ENCODE measurements at places on chromosomes 13 and 19. TPM values are rescaled to one million over a fixed set of nuclear protein-coding genes. Genes with fewer than 3 reads are reported as not detected.

OVOL3 gene
- not detected for total RNA-seq

- no peak for DNase-seq
Measured at GRCh38 chr19:40417643-40417981, 4.4 kb upstream of the PRX start.

DNA sequence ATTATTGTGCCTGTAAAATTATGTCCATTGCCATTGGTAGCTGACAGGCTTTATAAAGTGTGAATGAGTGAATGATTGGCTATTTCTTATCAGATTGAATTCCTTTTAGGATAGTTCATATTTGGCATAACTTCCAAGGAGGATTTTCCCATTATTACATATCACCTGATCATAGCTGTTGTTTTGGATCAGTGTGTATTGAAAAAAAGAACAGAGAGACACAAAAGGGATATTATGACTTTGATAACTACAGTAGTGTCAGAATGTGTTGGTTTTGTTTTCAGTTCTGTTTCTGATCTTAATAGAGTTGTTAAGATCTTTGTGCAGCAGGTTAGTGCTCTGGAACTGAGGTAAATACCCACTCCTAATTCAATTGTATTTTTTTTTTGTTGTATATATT lies 103.8 kb downstream of the LRCH1 start:
- peak; percentile 67 for DNase-seq

- DNase-seq = no peak
Measured at GRCh38 chr13:61277088-61277487, 138.6 kb downstream of the PCDH20 start.

GRCh38 chr19:46704379-46705076 lies 12.4 kb downstream of the PRKD2 start:
- peak; percentile 55 for DNase-seq

OR10H4 gene
- not detected for total RNA-seq

ASPDH gene
- not detected for total RNA-seq

DNA sequence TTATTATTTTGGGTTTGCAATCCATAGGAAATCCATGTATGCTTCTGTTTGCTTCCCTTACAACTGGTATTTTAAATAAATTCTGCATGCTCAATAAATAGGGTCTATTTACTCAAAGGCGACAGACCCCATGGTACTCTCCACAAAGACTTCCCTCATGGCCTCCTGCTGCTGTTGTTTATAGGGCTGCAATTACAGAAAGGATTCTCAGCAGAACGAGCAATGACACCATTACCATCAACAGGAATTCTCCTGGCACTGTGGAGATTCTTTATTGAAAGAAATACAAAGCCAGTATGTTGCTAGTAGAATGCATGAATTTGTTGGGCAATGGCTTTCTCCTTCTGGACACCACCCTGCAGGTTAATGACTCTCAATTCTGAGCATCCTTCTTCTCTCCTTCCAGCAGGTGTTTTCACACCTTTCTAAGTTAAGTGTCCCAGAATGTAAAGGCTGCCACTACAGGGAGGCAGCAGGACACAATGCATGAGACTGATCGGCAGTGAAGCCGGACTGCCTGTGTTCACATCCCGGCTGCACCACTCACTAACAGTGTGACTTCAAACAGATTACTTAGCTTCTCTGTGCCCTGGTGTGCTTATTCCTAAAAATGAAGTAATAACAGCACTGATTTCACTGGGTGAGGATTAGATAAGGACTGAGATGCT lies 360.2 kb downstream of the DNAJC15 start:
- DNase-seq = no peak

DNA sequence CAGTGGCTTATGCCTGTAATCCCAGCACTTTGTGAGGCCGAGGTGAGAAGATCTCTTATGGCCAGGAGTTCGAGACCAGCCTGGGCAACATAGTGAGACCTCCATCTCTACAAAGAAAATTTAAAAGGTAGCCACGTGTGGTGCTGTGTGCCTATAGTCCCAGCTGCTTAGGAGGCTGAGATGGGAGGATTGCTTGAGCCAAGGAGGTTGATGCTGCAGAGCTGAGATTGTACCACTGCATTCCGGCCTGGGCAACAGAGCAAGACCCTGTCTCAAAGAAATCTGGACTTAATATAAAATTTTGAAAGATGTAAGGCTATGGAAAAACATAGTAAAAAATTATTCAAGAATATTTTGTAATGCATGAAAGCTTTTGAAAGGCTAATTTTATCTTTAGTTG lies 65.3 kb upstream of the RNF113B start:
- no peak for DNase-seq

DNA sequence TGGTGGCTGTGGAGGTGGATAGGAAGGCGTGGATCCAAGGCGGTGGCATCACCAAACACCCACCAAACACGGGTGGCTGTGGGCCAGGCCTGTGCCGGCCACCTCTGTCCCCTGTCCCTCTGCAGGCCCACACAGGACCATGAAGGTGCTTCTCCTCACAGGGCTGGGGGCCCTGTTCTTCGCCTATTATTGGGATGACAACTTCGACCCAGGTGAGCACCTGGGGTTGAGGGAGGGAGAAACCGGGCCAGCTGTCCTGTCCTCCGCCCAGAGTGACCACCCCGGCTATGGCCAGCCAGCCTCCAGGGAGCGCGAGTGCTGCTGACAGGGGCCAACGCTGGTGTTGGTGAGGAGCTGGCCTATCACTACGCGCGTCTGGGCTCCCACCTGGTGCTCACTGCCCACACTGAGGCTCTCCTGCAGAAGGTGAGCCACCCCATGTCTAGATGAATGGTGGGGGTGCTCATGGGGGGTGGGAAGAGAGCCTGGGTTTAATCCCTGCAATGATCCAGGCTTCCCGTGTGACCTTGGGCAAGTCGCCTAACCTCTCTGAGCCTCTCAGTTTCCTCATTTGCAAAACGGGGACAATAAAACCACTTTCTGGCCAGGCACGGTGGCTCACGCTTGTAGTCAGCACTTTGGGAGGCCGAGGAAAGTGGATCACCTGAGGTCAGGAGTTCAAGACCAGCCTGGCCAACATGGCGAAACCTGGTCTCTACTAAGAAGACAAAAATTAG lies 4.0 kb downstream of the HSD11B1L start:
- no peak for DNase-seq

DNA sequence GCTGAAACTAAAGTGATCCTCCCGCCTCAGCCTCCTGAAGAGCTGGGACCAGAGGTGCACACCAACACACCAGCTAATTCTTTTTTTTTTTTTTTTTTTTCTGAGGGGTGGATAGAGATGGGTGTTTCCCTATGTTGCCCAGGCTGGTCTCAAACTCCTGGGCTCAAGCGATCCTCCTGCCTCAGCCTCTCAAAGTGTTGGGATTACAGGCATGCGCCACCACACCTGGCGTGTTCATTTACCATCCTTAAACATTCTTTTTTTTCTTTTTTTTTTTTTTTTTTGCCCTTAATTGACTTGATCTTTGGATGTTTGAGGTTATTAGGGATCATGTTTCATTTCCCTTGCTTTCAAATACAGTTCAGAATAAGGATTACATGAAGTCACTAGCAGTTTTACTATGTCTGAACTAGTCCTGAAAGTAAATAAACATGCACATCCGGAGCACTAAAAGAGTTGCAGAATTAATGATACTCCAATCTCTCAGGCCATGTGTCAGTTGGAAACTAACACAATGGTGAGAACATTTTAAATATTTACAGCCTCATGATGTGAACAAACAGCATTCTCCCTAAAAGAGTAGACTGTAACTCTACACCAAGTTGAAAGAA lies 10.2 kb downstream of the UTP14C start:
- DNase-seq = no peak

- peak; percentile 89 for DNase-seq
Measured at GRCh38 chr13:75368167-75368566, 113.8 kb downstream of the TBC1D4 start.

VWA8 gene
- total RNA-seq = 6.8 TPM

KCNN1 gene
- 0.25 TPM for total RNA-seq

DNA sequence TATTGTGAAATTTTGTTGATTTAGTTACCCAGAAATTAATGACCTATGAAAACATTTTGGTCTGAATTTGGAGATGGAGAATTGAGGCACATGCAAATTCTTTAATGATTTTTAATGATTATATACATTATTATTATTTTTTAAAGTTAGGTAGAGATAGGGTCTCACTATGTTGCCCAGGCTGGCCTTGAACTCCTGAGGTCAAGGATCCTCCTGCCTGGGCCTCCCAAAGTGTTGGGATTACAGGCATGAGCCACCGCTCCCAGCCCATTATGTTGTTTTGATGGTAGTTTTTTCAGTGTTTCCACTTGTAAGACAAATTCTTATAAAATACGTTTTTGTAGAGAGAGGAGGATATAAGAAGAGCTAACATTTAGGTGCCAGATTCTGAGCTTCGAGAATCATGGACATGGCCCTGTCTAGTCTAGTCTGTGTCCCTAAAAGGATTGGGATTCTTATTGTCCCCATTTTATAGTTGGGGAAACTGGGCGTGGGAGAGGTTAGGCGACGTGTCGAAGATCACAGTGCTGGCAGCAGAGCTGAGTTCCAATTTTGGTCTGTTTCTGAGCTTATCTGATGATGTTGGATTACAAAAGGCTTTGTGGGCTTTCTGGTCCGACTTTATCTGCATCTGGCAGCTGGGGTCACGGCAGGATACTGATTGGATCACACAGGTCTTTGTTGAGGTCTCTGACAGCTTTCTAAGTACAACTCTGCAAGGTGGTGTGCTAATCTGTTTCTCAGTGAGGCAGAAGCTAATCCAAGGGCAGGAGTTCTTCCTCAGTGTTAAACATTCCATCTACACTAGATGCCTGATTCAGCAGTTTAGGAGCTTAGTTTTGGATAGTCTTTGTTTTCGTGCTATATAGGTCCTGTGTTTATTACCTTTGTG lies 7.5 kb upstream of the WDR88 start:
- DNase-seq = no peak

ZNF69 gene
- total RNA-seq = 5.0 TPM

GRCh38 chr19:10295847-10296591 lies 6.3 kb downstream of the ICAM5 start:
- no peak for DNase-seq

DNA sequence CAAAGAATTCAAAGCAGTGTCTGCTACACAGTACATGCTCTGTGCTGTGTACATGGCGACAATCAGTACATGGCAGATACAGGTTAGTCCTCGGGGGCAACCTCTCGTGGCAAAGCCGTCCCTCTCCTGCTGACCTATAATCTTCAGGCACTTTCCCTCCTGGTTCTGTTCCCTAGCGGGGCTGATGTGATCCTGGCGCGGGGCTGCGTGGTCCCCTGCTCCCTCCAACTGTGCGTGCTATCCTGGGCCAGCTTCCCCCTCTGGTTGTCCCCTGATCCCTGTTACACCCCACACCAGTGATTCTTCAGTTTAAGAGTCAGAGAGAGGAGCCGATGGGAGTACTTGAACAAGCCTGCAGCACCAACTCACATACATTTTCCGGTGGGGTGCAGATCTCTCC lies 12.1 kb downstream of the MAG start:
- DNase-seq = no peak

- DNase-seq = peak; percentile 98
Measured at GRCh38 chr13:48125794-48126228, 30.9 kb upstream of the MED4 start.

DNA sequence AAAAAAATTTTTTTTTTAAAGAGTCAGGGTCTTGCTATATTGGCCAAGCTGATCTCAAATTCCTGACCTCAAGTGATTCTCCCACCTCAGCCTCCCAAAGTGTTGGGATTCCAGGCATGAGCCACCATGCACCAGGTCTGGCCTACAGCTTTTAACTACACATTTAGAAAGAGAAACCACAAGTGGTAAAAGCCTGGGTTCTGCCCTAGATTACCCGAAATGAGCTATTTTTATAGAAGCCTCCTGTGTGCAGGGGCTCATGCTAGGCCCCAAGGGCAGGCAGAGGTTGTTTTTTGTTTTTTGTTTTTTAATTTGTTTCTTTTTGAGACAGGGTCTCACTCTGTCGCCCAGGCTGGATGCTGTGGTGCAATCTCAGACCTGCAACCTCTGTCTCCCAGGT lies 14.0 kb upstream of the MYADM start:
- DNase-seq = no peak

DNA sequence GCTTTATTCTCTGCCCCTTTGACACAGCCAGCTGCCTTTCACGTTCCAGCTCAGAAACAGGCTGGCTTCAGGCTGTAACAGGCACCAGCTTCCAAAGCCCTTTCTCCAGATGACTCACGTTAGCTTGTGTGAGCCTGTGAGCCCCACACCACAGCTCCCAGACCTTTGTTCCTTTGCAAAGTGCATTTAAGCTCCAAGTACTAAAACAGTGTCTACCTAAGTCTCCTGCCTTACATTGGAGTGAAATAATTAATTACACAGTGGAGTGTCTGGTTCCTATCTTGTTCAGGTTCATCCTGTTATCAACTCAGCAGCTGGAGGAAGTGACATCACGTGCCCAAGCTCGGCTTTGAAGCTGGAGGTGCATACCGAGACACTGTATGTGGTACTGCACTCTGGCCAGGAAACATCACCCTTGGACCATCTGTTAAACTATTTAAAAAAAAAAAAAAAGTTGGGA lies 475.8 kb downstream of the FOXO1 start:
- DNase-seq = peak; percentile 37

DNA sequence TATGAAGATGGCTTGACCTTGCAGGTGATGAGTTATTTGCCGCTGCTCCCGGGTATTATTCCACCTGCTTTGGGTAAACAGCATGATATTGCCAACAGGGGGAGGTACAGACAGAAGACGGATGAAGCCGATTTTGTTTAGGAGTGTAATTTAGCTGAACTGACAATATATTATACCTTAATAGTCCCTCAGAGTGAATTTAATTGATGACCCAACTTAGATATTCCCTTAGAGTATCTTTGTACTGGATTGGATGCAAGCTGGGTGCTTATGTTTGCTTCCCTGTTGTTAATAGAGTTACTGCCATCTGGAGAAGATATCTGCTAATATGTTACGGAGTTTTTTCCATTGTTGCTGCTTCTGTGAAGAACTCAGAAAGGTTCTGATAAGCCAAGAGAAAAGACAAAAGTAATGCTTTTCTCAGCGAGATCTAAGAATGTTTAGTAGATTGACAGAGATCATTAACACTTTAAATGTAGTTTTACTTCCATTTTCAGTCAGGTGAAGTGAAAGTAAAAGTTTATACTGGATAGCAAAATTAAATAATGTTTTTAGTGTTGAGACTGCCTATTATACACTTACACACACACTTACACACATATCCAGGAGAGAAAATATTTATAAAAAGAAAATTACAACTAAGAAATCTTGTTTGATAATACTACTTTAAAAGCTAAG lies 2220.8 kb upstream of the PCDH20 start:
- DNase-seq = no peak

GRCh38 chr13:107742544-107742943 lies 472.8 kb downstream of the LIG4 start:
- no peak for DNase-seq

All from dermis microvascular lymphatic vessel endothelial cell (primary cell).